H7 (cell line): ENCODE measurements at places on chromosomes 5 and 9.

GRCh38 chr5:1405121-1405520 lies 40.1 kb downstream of the SLC6A3 start:
- no peak for DNase-seq

DNA sequence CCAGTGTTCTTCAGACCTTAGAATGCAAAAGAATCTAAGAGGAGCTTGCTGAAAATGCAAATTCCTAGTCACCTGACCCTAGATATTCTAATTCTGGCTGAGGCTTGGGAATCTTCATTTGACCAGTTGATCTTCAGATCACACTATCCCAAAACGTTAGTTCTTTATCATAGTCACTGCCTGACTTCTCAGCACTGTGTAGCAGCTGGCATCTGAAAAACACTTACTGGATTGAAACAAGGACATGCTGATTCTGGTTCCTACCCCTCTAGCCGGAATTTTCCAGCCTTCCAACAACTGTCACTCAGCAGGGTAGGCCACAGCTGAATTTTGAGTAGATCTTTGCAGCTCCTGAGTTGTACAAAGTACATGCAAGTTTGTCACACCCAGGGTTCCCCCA lies 72.2 kb downstream of the EBF1 start:
- DNase-seq = no peak

- no peak for DNase-seq
Measured at GRCh38 chr9:114249424-114250234, 73.3 kb upstream of the ORM1 start.

- DNase-seq = no peak
Measured at GRCh38 chr9:28155671-28156070, 582.4 kb upstream of the C9orf72 start.

- peak; percentile 73 for DNase-seq
Measured at GRCh38 chr5:141881886-141882285, 3.7 kb upstream of the PCDH1 start.

DNA sequence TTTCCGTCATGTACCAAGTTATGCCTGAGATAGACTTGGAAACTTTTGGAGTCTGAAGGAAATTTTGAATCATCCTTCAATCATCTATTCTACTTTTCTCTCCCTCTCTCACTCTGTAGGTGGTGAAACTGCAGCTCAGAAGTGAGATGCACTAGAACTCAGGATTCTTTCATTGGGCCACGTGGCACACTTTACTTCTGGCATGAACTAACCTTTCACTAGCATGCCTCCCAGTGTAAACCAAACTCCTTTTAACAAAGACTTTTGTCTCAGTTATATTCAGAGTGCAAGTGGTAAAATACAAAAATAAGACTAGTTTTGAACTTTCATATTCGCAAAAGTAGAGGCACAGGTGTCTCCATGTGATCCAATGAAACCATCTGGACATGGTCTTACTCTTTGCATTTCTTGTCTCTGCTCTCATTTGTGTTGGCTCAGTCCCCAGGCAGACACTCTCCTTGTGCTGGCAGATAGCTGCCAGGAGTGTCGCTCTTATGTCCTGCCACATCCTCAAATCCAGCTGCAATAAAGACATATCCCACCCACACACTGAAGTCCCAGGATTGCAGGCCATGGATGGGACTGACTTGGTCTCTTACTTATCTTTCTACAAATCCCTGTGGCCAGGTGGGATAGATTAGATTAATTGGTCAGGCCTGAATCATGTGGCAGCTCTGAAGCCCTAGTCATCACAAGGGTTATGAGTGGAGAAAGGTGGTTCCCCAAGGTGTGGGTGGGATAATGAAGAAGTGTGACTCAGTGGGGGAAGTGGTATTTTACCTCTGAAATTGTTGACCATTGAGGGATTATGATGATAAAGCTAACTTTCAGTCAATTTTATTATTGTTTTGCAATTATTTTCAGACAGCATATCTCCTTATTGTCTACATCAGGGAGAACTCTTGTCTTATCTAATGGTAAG lies 267.5 kb downstream of the GABRB2 start:
- no peak for DNase-seq

DNA sequence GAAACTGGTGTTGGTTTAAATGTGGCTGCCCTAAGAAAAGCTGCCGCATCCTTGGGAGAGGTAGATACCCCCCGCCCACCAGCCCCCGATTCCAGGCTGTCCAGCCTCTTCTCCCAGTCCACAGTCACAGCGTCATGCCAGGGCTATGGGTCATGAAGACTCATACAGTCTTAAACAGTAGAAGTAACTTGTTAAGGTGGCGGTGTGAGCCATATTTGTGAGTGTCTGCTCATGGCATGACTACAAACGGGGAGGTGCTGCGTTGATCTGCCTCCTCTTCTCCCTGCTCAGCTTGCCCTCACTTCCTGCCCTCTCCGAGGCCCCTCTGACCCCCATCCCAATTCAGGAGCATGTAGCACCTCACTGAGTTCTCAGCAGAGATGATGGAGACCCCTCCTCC lies 20.8 kb downstream of the FGD3 start:
- DNase-seq = no peak

GRCh38 chr5:92455011-92455410 lies 1071.9 kb upstream of the ARRDC3 start:
- no peak for DNase-seq

- peak; percentile 74 for DNase-seq
Measured at GRCh38 chr5:981456-981855, 27.1 kb upstream of the NKD2 start.

- peak; percentile 50 for DNase-seq
Measured at GRCh38 chr5:103224118-103224893, 34.3 kb upstream of the MACIR start.

GRCh38 chr5:32283539-32284377 lies 29.0 kb downstream of the MTMR12 start:
- no peak for DNase-seq

- DNase-seq = no peak
Measured at GRCh38 chr5:41416336-41416735, 94.1 kb downstream of the PLCXD3 start.

DNA sequence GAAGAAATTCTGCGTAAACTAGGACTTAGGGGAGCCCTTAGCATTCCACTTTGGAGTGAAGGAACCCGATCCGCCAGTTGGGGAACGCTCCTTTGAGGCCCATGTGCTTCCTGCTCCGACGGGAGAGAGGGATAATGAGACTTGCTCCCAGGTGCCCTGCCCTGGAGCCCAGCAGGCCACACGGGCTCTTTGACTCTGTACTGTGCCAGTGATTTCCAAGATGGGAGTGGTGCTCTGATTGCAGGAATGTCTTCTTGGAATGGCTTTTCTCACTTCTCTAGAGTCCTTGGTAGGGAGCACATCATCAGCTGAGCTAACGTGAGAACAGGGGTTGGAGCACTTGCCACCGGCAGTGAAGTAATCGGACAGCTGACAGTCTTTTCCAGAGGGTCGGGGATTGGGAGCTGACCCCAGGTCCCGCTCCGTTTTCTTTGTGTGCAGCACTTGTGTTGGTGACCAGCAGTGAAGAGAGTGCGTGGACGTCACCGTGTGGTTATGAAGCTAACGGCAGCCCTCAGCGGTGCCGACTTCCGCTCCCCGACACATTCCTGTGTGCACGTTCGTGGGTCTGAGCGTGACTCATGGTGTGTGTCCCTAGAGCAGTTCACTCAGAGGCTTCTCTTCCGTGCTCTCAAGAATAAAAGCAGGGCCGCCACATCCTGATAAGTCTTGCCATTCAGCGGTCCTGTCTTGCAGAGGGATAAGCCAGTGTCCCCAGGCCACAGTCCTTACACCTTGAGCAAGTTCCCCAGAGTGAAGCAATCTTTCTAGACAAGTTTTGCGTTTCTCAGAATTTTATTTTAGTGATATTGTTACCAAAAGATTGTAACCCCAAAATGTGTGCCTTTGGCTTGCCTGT lies 25.6 kb downstream of the ABL1 start:
- DNase-seq = no peak

DNA sequence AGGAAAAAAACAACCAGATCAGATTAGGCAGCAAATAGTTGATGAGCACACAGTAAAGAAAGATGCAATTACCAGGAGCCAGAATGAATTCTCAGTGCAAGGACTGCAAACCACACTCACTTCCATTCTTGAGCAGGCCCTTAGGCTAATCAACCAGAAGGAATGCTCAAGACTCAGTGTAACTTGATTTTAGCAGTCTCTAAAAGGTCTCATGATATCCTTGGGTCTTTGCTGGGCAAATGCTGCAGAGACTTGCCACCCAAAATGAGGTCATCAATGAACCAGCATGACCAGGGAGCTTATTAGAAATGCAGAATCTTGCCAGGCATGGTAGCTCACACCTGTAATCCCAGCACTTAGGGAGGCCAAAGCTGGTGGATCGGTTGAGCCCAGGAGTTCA lies 20.1 kb upstream of the TMEM245 start:
- DNase-seq = no peak

GRCh38 chr5:45042283-45042682 lies 233.5 kb downstream of the MRPS30 start:
- no peak for DNase-seq

DNA sequence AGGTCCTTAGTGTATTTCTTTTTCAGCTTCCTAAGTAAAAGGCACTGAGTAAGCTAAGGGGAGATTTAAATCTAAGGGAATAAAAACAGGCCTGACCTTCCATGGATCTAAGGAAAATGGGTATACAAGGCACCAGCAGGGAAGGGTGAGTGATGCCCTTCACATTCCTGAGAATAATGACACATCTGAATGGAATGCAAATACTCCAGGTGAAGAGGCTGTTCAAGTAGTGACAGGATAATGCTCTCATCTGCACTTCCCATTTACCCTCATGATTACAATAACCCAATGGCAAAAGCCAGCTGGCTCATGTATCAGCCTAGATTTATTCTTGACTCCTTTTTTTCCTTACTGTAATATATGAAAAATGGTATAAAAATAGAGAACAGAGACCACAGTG lies 216.2 kb upstream of the ACTBL2 start:
- DNase-seq = peak; percentile 16

- DNase-seq = no peak
Measured at GRCh38 chr5:68115584-68115983, 100.0 kb upstream of the PIK3R1 start.

DNA sequence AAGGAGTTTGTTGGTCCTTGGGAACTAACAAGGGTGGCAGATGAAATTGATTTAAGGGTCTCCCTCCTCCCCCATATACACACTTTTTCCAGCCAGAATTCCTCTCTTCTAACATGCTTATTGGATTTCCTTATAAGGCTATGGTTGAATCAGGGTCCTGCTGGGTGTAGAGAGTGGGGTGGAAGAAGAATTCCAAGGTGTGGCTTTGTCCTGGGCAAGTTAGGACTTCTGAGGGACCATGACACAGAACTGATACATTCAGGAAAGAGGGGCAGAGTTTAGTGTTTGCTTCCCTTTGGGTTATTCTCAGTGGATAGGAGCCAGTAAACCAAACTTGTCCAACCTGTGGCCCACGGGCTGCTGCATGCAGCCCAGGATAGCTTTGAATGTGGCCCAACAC lies 116.5 kb downstream of the SNX18 start:
- DNase-seq = no peak

GRCh38 chr5:31730139-31730538 lies 91.2 kb downstream of the PDZD2 start:
- DNase-seq = no peak

DNA sequence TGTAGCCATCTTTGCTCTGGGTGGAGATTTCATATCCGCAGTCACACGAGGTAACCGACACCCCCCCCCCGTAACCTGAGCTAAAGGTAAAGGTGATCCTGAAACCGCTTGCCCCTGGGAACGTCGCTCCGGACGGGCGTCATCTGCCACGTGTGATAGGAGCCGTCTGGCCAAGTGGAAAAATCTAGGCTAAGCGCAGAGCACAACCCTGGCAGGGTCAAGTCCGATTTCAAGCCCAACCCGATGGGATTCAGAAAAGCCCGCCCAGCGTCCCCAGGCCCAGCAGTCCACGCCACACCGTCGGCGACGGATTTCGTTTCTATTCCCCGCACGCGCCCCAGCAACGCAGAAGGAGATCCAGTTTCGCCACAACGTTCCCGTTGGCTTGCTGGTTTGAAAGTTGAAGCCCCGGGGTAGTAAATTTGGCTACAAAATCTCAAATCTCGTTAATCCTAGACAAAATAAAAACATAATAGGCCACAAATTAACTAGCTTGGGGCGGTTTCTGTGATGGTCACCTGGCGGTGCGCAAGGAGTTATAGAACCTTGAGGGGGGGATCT lies 32.4 kb upstream of the NFIB start:
- DNase-seq = peak; percentile 68

DNA sequence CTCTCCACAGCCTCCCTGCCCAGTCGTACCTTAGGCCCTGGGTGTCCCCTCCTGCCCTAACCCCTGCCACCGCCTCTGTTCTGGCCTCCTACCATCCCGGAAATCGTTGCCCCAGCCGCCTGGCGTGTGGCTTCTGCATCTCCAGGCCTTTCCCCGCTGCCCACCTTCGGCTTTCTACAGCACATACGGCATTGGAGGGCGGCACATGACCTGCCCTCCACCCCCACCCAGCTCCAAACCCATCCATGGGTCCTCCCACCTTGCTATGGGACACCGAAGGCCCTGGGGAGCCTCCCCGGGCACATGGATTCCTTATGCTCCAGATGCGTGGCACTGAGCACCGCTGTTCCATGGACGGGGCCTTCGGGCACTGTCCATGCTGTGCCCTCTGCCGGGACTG lies 32.0 kb downstream of the FGF18 start:
- no peak for DNase-seq

DNA sequence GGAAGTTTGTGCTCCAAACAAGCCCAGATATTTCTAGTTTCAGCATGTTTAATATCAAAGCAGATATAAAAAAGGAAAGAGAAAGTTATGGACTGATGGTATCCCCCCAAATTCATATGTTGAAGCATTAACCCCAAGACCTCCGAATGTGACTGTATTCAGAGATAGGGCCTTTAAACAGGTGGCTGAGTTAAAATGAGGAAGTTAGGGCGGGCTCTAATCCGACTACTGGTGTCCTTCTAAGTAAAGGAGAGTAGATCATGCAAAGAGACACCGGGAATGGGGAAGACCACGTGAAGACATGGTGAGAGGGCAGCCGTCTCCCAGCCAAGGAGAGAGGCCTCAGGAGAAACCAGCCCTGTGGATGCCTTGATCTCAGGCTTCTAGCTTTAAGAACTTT lies 324.1 kb upstream of the KIF2A start:
- DNase-seq = no peak

GRCh38 chr5:163105456-163105855 lies 331.9 kb upstream of the CCNG1 start:
- DNase-seq = no peak

GRCh38 chr9:133986061-133986460 lies 6.1 kb downstream of the VAV2 start:
- DNase-seq = peak; percentile 70

DNA sequence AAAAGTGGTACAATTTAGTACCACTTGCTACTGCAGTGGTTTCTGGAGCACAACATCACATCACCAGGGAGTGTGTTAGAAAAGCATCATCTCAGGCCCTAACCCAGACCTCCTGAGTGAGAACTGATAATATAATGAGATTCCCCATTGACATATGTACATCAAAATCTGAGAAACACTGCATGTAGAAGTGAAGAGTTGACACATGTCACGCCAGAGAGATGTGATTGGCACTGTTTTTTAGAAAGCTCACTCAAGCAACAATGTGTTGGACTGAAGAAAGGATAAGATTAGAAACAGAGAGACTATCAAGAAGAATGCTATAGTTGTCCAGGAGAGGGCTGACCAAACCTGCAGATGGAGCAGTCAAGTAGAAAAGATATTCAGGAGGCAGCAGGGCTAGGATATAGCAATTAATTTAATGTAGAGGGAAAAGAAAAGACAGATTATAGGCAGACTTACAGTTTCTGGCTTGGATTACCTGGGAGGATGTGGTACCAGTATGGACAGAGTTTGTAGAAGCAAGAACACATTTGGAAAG lies 324.4 kb upstream of the ADAMTSL1 start:
- DNase-seq = no peak
